ENCODE measurements at places on chromosomes 5 and 9. TPM values are rescaled to one million over a fixed set of nuclear protein-coding genes. Genes with fewer than 3 reads are reported as not detected.

GRCh38 chr9:115495052-115495635 is 377.2 kb upstream of the TNC start:
- peak; percentile 66 for DNase-seq

DNA sequence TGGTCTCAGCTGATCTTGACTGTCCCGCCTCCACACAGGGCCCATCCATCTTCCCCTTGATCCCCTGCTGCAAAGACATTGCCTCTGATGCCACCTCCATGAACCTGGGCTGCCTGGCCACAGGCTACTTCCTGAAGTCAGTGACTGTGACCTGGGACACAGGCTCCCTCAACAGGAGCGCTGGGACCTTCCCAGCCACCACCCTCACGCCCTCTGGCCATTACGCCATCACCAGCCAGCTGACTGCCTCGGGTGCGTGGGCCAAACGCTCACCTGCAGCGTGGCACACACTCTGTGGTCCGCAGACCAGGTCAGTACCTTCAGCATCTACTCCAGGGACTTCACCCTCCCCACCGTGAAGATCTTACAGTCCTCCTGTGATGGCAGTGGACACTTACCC is 71.9 kb downstream of the INSL6 start:
- no peak for DNase-seq

GRCh38 chr9:78664370-78664769 is 367.4 kb downstream of the PSAT1 start:
- DNase-seq = no peak

DNA sequence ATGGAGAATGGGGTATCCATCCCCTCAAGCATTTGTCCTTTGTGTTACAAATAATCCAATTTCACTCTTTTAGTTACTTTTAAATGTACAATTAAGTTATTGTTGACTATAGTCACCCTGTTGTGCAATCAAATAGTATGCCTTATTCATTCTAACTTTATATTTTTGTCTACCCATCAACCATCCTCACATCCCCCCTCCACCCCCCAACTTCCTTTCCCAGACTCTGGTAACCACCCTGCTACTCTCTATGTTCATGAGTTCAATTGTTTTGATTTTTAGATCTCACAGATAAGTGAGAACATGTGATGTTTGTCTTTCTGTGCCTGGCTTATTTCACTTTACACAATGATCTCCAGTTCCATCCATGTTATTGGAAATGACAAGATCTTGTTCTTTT is 15.4 kb upstream of the RANBP17 start:
- no peak for DNase-seq

- DNase-seq = no peak
Observed at GRCh38 chr5:143051244-143052058, 281.3 kb downstream of the ARHGAP26 start.

DNA sequence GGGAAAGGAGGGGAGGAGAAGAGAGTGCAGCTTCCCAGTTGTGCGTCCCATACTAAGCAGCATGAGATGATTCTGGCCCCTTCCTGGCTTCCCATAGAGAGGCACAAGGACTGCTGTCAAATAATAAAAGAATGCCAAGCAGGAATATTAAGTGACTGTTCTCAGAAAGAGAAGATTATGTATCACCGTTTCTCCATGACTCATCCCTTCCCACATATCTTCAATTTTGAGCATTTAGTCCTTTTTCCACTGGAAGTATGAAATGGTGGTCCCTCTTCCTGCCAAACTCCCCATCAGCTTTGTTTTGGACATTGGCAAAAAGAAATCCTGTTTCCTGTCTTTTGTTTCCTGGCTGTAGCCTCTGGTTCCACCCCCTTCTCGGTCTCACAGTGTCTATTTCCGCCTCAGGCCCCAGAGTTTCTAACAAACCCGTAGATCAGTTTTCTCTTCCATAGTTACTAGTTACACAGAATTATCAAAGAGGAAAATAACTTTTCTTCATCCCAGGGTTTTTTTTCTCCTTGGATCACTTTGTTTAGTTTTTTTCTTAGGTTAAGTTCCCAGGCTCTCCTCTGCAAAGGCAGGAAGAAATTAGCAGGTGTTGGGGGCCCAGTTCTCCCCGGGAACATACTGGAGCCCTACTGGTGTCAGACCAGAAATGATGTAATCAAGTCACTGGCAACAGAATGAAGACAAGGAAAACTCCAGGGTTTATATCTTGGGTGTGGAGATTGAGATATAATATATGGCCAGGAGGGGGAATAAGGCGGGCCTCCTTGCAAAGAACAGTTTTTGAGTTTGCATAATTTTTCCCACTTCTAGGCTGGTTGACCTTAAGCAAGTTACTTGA is 26.4 kb upstream of the ARHGAP26 start:
- DNase-seq = no peak

The CTNND2 gene
- polyA plus RNA-seq = not detected

- DNase-seq = no peak
Observed at GRCh38 chr9:7780261-7780988, 19.2 kb downstream of the DMAC1 start.

The PRDM9 gene
- not detected for polyA plus RNA-seq

The OR1Q1 gene
- 0.10 TPM for polyA plus RNA-seq
